IPS DF 6.9 (cell line): ENCODE measurements at places on chromosomes 4 and X.
A peak's percentile ranks its signal among the peaks of the same experiment; 100 is the strongest.

GRCh38 chr4:116229420-116229819, 856.0 kb downstream of the TRAM1L1 start:
- DNase-seq = no peak

DNA sequence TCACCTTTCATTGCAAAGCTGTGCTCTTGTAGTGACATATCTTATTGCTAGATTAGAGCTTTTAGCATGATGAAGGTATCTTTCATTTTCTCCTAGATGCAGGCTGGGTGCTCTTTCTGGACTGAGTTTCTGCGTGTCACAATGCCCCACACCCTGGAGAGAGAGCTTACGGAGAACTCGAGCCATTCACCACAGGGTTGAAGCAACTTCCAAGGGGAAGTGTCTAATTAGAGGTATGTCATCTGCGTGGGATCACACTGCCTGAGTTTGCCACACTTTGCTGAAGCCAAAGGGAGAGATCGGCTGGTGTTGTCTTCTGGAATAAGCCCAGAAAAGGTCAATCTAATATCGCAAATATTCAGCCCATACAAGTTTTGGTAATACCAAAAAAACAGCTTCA, 179.3 kb upstream of the MBNL3 start:
- no peak for DNase-seq

GRCh38 chr4:7217474-7218321, 25.4 kb downstream of the SORCS2 start:
- no peak for DNase-seq

GRCh38 chr4:101823864-101824263, 33.3 kb downstream of the BANK1 start:
- DNase-seq = no peak

DNA sequence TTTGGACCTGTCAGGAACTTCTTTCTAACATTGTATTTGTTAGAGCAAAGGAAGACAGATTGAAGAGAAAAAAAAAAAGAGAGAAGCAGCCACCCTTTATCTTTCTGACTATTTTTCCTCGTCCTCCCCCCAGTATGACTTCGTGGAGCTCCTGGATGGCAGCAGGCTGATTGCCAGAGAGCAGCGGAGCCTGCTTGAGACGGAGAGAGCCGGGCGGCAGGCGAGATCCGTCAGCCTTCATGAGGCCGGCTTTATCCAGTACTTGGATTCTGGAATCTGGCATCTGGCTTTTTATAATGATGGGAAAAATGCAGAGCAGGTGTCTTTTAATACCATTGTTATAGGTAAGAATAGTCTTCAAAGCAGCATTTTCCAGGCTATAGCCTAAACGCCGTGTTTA, 237.7 kb downstream of the DCTD start:
- no peak for DNase-seq

DNA sequence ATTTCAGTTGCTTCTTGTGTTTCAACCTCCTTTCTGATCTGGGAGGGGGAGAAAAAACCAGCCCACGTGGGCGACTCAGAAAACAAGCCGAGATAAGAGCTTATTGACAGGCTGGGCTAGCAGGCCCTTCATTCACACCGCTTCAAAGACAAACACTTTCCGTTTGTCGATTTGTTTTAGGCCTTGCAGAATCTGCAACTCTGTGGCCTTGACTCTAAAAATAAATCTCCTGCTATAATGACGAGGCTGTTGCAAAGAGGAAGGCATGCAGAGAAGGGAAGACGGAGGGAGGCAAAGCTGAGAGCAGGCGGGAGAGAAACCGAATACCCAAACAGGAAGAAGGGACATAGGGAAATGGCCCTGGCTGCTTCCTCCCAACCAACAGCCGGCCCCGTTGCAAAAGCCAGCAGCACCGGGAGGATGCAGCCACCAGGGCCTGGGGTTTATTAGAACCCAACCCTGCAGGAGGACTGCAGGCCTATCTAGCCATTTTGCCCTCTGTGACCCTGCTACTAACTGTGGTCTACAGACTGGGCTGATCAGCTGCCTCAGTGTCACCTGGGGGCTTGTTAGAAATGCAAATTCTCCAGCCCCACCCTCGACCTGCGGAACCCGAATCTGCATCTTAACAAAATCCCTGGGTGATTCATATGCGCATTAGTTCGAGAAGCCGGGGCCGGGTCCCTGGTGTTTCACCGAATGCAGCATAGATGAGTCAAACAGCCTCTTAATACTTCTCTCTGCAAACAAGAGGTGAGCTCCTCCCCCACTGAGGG, 325.5 kb downstream of the BCOR start:
- DNase-seq = peak; percentile 47

DNA sequence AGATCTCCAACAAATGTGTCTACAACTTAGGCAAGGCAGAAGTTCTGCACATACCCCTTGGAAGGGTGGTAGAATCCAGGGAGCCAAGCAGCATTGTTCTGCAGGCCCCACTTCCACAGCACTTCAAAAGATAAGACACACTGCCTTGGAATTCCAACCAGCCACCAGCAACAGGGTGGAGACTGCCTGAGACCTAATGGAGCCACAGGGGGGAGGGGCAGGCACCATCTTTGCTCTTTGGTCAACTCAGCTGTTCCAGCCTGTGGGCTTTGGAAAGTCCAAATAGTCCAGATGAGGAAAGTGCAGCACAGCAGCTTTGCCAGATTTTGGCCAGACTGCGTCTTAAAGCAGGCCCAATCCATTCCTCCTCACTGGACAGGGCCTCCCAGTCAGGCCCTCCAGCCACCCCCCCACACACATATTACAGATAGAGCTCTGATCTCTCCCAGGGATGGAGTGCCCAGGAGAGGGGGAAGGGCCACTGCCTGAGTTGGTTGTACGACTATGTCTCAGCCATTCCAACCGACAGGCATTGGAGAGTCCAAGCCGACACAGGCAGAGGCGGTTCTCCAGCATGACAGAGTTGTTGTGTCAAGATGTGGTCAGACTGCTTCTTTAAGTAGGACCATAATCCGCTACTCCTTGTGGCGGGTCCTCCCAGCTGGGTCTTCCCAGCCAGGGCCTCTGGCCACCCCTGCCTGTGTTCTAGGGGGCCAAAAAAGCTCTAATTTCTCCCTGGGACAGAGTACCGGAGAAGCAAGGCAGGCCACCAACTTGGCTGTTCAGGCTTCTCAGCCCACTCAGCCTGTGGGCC, 42.5 kb upstream of the ANTXR2 start:
- DNase-seq = no peak

- no peak for DNase-seq
Measured at GRCh38 chr4:159416073-159416472, 313.2 kb downstream of the RAPGEF2 start.

DNA sequence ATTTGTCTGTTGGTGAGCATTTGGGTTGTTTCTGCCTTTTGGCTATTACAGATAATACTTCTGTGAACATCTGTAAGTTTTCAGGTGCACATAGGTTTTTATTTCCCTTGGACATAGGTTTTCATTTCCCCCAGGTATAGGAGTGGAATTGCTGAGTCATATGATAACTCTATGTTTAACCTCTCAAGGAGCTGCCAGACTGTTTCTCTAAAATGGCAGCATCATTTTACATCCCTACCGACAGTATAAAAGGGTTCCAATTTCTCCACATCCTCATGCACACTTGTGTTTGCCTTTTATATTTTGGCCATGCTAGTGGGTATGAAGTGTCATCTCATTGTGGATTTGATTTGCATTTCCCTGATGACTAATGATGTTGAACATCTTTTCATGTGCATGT, 53.5 kb downstream of the TMEM164 start:
- DNase-seq = no peak

- no peak for DNase-seq
Measured at GRCh38 chr4:83504996-83505395, 20.1 kb upstream of the ABRAXAS1 start.

DNA sequence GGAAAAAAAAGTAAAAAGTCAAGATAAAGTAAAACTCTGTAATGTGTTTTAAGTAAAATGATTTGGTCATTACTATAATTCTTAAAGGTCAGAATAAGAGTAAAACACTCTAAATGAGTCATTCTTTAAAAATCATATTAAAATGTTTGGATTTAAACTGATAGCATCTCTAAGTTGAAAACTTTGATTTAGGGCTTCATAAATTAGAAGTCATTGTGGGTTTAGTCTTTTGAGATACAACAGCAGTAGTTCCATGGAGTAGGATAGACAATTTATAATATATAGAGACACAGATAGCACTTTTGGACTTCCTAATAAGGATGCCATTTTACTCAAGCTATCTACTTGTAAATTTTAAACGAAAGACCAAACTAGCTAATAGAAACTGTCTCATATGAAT, 77.1 kb upstream of the PABPC4L start:
- DNase-seq = no peak

GRCh38 chr4:41835321-41835995, 86.9 kb upstream of the PHOX2B start:
- DNase-seq = no peak

DNA sequence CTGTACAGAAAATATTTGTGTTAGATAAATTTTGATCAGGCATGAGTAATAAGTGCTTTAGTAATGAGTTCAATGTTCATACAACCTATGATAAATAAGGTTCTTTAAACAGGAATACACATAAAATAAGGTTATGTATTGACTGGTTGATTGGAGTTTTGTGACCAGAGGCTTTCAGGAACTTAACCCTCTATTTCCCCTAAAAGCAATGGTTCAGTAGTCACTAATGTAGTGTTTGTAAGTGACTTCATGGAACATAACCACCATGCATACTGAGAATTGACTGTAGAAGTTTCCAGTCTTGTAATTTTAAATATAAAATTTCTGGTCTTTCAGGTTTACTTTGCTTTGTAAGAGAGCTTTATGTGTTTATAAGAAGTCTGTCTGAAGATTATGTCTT, 28.1 kb downstream of the HPGD start:
- DNase-seq = no peak

GRCh38 chrX:107440187-107440586, 9.3 kb upstream of the FRMPD3 start:
- DNase-seq = no peak

DNA sequence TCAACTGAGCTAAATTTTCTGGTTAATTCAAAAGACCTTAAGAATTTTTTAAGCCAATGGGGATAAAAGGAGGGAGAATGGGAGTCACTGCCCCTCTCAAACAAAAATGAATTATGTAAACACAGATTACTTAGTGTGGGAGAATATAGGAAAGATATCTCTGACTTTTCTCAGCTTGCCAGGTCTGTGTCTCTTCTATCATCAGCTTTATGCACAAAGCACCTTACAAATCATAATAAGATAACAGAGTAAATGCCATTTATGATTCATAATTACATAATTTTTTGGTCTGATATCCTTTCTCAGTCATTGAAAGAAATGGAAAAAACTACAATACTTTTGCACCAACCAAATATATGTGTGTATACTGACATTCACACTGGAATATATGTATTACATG, 604.6 kb upstream of the FAM241A start:
- DNase-seq = no peak

GRCh38 chr4:188021548-188022249, 26.1 kb downstream of the ZFP42 start:
- DNase-seq = no peak

- DNase-seq = no peak
Measured at GRCh38 chr4:90187148-90187884, 60.1 kb downstream of the CCSER1 start.

DNA sequence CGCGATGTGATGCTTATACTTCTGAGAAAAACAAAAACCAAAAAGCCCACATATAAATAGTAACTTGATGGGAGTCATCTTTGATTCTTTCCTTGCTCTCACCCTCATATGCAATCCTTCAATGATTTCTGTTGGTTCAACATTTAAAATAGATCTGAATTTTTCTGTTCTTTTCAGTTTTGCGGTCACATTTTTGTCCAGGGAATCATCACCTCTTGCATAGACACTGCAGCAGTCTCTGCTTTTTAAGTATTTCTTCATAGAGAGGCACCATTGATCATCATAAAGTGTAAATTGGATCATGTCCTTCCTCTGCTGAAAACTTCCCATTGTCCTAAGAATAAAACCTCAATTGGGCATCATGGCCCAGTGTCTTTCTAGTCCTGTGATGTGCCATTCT, 81.1 kb upstream of the SLC4A4 start:
- no peak for DNase-seq

DNA sequence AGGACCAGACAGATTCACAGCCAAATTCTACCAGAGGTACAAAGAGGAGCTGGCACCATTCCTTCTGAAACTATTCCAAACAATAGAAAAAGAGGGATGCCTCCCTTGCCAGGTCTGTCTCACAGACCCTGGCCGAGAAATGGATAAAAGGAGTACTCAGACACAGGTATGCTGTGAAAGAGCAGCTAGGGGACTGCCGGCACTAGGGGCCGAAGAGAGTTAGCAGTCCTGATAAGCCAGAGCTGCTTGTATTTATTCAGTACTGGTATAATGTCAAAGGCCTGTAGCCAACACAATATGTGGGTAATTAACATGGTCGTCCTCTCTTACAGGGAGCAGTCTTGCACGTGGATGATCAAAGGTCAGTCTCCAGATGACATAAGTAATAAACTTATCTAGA, 1042.1 kb upstream of the LCORL start:
- DNase-seq = no peak

DNA sequence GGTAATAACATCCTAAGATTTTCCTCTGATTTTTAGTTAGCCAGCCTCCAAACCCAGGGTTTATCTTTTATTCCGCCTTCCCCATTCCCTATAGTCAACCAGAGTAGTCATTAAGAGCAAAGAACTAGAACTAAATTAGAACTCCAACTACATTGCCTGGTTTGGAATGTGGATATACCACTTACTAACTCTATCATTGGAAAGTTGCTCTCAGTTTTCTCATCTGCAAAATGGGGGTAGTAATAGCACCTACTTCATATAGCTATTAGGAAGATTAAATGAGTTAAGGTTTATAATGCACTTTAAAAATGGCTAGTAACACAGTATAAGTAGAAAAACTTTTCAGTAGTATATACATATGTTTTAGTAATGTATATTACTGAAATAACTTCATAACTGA, 63.7 kb downstream of the ZAR1 start:
- no peak for DNase-seq

- no peak for DNase-seq
Measured at GRCh38 chr4:108681321-108681809, 31.0 kb downstream of the OSTC start.

DNA sequence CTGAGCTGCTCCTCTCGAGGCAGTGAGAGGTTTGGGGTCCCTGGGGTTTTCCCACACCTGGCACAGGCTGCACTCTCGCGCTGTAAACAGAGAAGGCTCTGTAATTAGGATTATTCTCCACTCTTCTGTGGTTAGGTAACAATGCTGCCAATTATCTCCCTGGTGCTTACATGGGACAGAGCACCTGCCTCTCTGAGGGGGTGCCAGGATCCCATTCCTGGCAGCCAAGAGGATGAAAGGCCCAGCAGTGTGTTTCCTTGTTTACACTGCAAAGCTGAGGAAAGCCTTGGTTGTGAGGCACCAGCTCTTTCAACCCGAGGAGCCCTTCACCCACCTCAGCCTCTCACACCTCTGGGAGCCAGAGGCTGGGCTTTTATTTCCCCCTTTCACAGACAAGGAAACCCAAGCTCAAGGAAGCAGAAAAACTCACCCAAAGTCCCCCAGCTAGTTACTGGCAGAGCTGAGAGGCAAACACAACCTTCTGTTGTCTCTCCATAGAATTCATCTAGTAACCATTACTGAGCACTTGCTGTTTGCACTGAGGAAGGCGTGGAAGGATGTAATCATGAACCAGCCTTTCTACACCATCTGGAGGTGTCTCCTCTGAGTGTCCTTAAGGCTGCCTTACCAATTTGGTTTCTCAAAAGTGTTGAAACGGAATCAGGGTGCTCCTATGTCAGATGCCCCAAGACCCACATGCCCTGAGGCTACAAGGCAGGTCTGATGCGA, 39.7 kb upstream of the PROM1 start:
- DNase-seq = no peak
